ENCODE measurements at places on chromosomes 7 and 10. TPM values are rescaled to one million over a fixed set of nuclear protein-coding genes. Genes with fewer than 3 reads are reported as not detected.

Gene ZNF438
- 3.1 TPM for total RNA-seq

Gene C10orf67
- under 0.01 TPM for total RNA-seq

Gene CLRN3
- total RNA-seq, result 0.33 TPM

Gene DKK1
- 9.6 TPM for total RNA-seq

Gene EPC1
- total RNA-seq, result 24.7 TPM

Gene AKR1D1
- not detected for total RNA-seq

Gene SPDYE3
- not detected for total RNA-seq

Gene NUTM2A
- 0.09 TPM for total RNA-seq

Gene LRRN3
- not detected for total RNA-seq

Gene TAS2R3
- total RNA-seq, result 0.33 TPM

Gene CDHR3
- total RNA-seq, result 1.5 TPM

Gene MRPS24
- total RNA-seq, result 48.7 TPM

Gene GJD4
- total RNA-seq, result not detected

Gene SPDYE5
- total RNA-seq, result not detected

Gene APBB1IP
- total RNA-seq, result 0.11 TPM
